Left ventricle myocardium inferior (tissue), 1 donor: ENCODE measurements at places on chromosomes 4 and X. TPM values are rescaled to one million over a fixed set of nuclear protein-coding genes. Genes with fewer than 3 reads are reported as not detected.

The SPATA4 gene
- 0.55 TPM for total RNA-seq

The SPANXA2 gene
- total RNA-seq = not detected

The GPR82 gene
- 0.19 TPM for total RNA-seq

The NXF2 gene
- not detected for total RNA-seq

The PNMA6A gene
- total RNA-seq = 1.4 TPM

The COX18 gene
- total RNA-seq = 17.0 TPM

The CXCL3 gene
- 0.30 TPM for total RNA-seq

The IL9R gene
- not detected for total RNA-seq

The CPZ gene
- 0.27 TPM for total RNA-seq

The MAGEA11 gene
- total RNA-seq = not detected

The CT45A3 gene
- not detected for total RNA-seq

The ADH1B gene
- 91.9 TPM for total RNA-seq

The SPIN2A gene
- 0.22 TPM for total RNA-seq

The MAD2L1 gene
- total RNA-seq = 1.8 TPM

The WNK3 gene
- 0.88 TPM for total RNA-seq
